Transverse colon (tissue), 4 donors: ENCODE measurements at places on chromosomes 13 and 19.

DNA sequence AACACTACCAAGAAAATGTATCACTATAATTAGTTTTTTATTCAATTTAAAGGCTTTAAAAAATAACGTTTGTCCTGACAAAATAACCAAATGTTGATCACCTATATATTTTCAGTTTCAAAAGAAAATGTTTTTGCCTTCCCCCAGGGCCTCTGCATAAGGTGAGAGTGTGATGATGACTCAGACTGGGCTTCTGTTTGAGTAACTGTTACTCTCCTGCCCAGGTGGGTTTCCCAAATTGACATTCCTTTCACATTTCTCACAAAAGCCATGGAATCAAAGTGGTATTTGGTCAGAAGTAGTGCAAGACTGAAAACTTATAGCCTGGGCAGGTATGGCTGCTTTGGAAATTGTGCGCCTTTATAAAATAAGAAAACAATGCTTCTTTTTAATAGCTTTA, 180.6 kb downstream of the COG6 start:
- DNase-seq: no peak

- DNase-seq: no peak
Measured at GRCh38 chr19:24141612-24142011, 54.6 kb downstream of the ZNF254 start.

DNA sequence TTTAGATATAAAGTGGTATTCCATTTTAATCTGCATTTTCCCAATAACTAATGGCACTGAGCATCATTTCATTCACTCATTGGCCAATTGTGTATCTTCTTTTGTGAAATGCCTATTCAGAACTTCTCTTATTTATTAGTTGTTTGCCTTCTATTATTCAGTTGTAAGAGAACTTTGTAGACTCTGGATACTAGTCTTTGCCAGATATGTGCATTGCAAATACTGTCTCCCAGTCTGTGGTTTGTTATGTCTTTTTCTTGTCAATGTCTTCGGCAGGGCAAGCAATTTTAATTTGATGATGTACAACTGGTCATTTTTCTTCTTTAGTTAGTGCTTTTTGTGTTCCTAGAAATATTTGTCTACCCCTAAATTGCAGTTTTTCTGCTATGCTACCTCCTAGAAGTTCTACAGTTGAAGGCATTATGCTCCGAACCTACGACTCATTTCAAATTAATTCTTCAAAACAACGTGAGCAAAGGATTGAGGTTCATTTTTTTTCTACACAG, 115.9 kb downstream of the TSHZ3 start:
- no peak for DNase-seq

GRCh38 chr13:34419025-34419424, 523.0 kb upstream of the NBEA start:
- DNase-seq: no peak
